ENCODE measurements at places on chromosomes 11 and 22.

DNA sequence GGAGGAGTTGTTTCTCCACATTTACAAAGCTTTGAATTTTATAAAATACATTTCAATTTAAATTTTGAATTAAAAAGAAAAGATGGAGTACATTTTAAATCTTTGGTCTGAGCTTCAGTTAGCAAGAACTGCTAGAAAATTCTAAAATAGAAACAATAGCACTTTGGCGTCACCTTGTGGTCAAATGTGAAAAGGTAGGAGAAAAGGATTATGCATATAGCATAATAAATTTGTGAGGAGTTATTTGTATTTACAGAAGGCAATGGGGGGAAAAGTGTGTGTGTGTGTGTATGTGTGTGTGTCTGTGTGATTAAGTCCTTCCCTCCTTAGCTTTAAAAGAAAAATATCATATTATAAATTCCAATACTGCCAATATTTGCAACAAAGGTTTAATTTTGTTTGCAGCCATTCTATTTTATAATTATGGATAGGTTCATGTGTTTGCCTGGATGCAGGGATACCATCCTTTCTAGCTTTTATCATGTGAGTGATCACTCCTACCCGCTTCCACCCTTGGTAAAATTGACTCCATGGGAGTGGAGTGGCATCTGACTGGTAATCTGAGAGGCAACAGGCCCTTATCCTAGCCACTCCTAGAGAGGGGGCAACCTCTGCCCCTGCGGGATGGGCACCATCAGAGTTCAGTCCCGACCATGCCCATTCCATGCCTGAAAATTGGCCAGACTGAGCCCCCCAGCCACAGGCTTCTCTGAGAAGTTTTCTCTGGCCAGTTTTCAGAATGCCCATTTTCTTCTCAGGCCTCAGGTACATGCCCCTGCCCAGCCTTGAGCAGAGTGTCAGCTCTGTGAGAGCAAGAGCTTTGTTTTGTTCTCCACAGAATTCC lies 13.6 kb upstream of the LGR4 start:
- no peaks in the 10 kb centered on the region for H3K36me3 ChIP-seq
- no peaks in the 10 kb centered on the region for H3K27me3 ChIP-seq
- H3K4me3 ChIP-seq: no peak overlapping the region
- peaks cover 10% of the 10 kb centered on the region for H3K4me1 ChIP-seq
- no peak overlapping the region for H3K27ac ChIP-seq

GRCh38 chr11:58562375-58562800 lies 13.3 kb downstream of the LPXN start:
- no peak overlapping the region for H3K4me3 ChIP-seq
- no peaks in the 10 kb centered on the region for H3K27me3 ChIP-seq
- H3K36me3 ChIP-seq: no peaks in the 10 kb centered on the region
- no peak overlapping the region for H3K27ac ChIP-seq
- no peaks in the 10 kb centered on the region for H3K4me1 ChIP-seq

DNA sequence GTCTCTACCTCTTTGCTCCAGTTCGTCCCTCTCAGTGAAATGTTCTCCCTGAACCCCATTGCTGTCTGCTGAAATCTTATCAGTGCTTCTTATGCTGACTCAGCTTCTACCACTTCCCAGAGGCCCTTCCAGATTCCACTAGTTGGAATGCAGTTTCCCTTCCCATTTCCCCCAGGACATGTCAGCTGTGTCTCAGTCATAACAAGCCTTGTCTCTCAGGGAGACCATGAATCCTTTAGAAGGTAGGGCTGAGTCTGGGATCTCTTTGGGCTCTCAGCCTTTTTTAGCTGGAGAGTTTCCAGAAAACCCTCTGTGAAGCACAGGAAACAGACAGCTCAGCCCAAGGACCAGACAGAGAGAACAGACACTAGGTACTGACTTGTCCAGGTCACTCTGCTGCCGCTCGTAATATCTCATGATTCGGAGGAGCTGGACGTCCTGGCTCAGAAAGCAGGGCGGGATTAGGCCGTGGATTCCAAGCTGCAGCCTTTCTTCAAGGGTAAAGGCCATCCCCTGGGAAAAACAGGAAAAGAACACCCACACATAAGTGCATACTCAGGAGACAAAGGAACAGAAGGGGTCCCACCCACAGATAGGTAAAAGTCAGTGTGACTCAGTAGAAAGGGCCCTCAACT lies 113.0 kb downstream of the ME3 start:
- H3K27ac ChIP-seq: no peak overlapping the region
- no peak for DNase-seq
- H3K36me3 ChIP-seq: peaks cover 3% of the 10 kb centered on the region
- H3K27me3 ChIP-seq: no peaks in the 10 kb centered on the region
- H3K4me3 ChIP-seq: no peak overlapping the region

GRCh38 chr11:72369743-72370142 lies 64.6 kb downstream of the CLPB start:
- H3K27me3 ChIP-seq: no peaks in the 10 kb centered on the region
- no peaks in the 10 kb centered on the region for H3K36me3 ChIP-seq
- H3K27ac ChIP-seq: no peak overlapping the region
- no peaks in the 10 kb centered on the region for H3K4me1 ChIP-seq
- no peak for DNase-seq
- H3K4me3 ChIP-seq: no peak overlapping the region

- no peaks in the 10 kb centered on the region for H3K27me3 ChIP-seq
- DNase-seq: no peak
Measured at GRCh38 chr11:8749202-8749601, 66.6 kb downstream of the RPL27A start.

- no peaks in the 10 kb centered on the region for H3K4me1 ChIP-seq
- DNase-seq: no peak
- H3K27me3 ChIP-seq: no peaks in the 10 kb centered on the region
- H3K36me3 ChIP-seq: no peaks in the 10 kb centered on the region
- no peak overlapping the region for H3K4me3 ChIP-seq
- no peak overlapping the region for H3K27ac ChIP-seq
Measured at GRCh38 chr22:49181431-49181830, 646.2 kb downstream of the BRD1 start.

DNA sequence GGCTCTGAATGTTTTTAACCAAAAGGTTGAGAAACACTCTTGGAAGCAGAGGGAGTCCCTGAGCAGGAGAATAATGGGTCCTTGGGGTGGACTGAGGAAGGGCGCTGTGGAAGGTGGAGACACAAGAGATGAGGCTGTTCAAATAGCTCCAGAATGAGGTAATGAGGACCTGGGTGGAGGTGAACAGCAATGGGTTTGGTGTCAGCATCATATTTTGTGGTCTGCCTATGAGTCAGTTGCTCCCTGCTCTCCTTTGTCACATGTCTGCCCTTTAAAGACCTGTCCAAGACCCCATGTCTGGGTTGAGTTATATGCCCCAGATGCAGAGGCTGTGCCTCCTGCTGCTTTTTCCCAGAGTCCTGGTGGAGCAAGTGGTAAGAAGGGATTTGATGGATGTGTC lies 113.6 kb downstream of the BARX2 start:
- no peak overlapping the region for H3K4me3 ChIP-seq
- no peak for DNase-seq
- H3K36me3 ChIP-seq: no peaks in the 10 kb centered on the region
- no peak overlapping the region for H3K27ac ChIP-seq
- H3K27me3 ChIP-seq: peaks cover 3% of the 10 kb centered on the region

DNA sequence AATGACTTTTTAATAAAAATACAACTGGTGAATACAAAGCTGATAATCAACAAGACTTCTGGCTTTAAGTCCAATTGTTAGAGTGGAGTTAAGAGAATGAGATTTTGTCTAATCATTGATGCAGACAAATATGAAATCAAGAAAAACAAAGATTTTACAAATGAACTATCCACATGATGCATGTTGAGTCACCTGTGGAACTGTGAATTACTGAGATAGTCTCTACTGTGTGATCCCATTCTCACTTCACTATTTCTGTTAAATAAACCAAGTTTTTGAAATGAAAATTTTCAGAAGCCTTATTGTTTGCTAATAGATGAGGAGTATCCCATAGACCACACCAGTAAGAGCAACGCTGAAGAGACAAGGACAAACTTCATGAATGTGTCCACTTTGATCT lies 8.4 kb upstream of the CTSC start:
- H3K4me3 ChIP-seq: no peak overlapping the region
- no peaks in the 10 kb centered on the region for H3K36me3 ChIP-seq
- no peaks in the 10 kb centered on the region for H3K27me3 ChIP-seq

DNA sequence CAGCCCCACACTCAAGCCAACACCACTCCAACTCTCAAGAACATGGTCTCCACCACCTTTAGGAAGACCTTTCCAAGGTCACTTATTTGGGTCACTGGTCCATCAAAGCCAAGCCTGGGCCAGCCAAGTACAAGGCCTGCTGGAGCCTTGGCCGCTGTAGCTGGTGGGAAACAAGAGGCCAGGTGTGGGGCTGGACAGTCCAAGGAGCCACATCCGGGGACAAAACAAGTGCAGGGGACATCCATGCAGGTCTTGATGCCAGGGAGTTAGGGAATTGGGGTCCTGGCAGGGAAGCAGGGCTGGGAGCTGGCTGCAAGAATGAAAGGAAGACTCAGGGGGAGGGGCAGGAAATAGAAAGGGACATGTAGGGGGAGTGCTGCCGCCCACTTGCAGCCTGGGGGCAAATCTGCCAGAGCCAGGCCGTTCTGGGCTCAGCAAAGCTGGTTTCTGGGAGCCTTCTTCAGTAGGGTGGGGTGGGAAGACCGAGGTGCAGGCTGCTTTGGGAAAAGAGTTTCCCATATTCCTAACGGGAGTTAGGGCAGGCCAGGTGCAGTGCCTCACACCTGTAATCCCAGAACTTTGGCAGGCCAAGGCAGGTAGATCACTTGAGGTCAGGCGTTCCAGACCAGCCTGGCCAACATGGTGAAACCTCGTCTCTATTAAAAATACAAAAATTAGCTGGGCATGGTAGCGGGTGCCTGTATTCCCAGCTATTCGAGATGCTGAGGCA lies 69.5 kb upstream of the ATXN10 start:
- peaks cover 5% of the 10 kb centered on the region for H3K4me1 ChIP-seq
- no peak overlapping the region for H3K4me3 ChIP-seq
- H3K27ac ChIP-seq: no peak overlapping the region
- no peaks in the 10 kb centered on the region for H3K36me3 ChIP-seq

- DNase-seq: no peak
- no peak overlapping the region for H3K27ac ChIP-seq
- peaks cover 73% of the 10 kb centered on the region for H3K27me3 ChIP-seq
Measured at GRCh38 chr11:72641522-72642042, 32.6 kb downstream of the PDE2A start.

DNA sequence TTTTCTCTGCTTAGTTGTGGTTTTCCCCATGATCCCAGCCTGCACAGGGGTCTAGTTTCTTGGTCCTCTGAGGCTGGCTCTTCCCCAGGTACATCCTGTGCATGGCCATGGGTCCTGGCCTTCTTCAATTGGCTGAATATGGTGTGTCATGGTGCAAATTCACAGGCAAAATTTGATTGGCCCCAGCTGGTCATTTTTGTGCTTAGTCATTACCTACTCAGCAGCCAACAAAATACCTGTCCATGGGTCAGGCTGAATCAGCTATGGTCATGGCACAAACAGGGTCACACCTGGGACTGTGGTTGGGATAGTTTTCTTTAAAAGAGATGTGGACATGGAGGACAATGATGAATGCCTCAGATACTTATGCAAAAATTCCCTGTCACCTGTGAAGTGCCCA lies 85.7 kb downstream of the CSNK2A3 start:
- no peaks in the 10 kb centered on the region for H3K36me3 ChIP-seq
- no peaks in the 10 kb centered on the region for H3K4me1 ChIP-seq
- H3K27me3 ChIP-seq: no peaks in the 10 kb centered on the region

GRCh38 chr11:69301081-69301454 lies 7.1 kb downstream of the MYEOV start:
- H3K36me3 ChIP-seq: no peaks in the 10 kb centered on the region
- DNase-seq: no peak
- H3K4me1 ChIP-seq: no peaks in the 10 kb centered on the region
- H3K4me3 ChIP-seq: no peak overlapping the region
- H3K27ac ChIP-seq: no peak overlapping the region

GRCh38 chr11:62457478-62457877 lies 38.6 kb downstream of the SCGB1A1 start:
- DNase-seq: no peak
- H3K27me3 ChIP-seq: no peaks in the 10 kb centered on the region
- H3K36me3 ChIP-seq: no peaks in the 10 kb centered on the region

DNA sequence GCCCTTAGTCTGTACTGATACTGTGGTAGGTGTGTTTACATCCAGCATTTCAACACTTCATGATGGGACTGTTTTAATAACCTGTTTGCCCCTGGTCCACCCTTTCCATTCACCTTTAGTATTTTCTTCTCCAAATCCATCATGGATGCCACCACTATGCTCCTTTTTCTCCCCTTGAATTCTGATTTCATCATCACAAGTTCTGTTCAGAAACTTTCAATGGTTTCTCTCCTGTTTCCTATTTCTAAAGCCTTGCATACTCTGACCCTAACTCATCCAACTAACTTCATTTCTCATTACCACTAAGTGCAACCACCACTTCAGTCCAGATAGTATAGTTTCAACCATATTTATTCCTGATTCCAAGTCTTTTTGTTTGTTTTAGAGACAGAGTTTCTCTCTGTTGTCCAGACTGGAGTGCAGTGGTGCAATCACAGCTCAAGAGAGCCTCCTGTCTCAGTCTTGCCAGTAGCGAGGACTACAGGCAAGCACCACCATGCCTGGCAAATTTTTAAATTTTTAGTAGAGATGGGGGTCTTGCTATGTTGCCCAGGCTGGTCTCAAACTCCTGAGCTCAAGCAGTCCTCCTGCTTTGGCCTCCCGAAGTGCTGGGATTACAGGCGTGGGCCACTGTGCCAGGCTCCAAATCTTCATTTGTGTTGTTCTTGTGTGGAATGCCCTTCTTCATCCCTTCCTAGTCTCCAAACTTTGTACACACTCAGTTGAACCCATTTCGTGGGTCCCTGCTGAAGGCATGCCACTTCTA lies 1.2 kb upstream of the LIN7C start:
- no peak overlapping the region for H3K27ac ChIP-seq
- H3K36me3 ChIP-seq: no peaks in the 10 kb centered on the region
- DNase-seq: no peak
- H3K4me3 ChIP-seq: peak overlapping the region; percentile 85
- H3K27me3 ChIP-seq: no peaks in the 10 kb centered on the region
- H3K4me1 ChIP-seq: peaks cover 14% of the 10 kb centered on the region

- H3K36me3 ChIP-seq: no peaks in the 10 kb centered on the region
- no peak overlapping the region for H3K27ac ChIP-seq
- no peaks in the 10 kb centered on the region for H3K4me1 ChIP-seq
- no peaks in the 10 kb centered on the region for H3K27me3 ChIP-seq
Measured at GRCh38 chr11:62443390-62444235, 24.8 kb downstream of the SCGB1A1 start.

Measured in neural progenitor cell (in vitro differentiated cells).